ENCODE measurements at places on chromosomes 1 and 21.

DNA sequence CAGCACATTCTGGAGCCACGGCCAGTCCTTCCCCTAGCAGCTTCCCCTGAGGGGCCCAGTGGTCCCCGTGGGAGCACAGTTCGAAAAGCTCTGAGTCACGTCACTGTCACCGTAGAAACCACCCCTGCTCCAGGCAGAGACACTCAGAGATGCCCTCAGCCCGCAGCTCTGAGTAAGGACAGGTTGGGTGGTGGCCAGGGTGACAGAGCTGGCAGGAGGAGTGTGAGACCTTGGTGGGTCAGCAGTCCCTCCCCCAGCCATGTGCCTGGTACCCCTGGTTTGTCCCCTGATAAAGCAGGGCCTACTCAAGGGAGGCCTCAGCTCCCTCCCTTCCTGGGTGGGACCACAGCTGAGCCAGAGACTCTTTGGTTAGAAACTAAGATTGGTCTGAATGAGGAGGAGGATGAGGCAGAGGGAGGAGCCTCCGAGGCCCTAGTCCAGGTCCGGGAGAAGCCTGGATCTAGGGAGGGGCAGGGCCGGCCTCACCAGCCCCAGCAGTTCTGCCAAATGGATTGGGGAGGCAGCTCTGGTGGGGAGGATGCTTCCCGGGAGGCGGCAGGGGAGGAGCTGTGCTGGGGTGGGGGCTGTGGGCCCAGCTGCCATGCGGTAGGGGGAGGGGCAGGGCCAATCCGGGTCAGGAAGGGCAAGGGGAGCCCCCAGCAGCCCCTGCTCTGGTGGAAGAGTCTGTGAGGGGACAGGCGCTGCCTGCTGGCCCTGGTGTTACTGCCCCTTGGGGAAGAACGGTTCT, 55.2 kb downstream of the SLC9A1 start:
- DNase-seq, result no peak

GRCh38 chr1:55823541-55824250, 608.5 kb upstream of the USP24 start:
- DNase-seq, result no peak

DNA sequence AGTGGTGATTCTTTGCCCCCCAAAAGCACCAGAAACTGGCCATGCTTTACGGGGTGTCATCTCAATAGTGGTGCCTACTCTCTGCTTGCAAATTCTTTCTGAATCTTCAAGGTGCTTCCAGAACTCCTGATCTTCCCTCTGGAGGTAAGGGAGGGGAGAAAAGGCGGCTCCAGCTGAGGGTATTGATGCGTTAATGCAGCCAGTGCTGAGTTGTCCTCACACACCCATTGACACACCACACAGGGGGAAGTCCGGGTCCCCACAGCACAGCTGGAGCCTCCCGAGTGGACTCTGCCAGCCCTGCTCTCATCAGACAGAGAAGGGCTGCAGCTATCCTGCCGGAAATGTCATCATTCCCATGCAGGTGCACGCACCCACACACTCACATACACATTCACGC, 1.2 kb downstream of the VSIG8 start:
- no peak for DNase-seq

DNA sequence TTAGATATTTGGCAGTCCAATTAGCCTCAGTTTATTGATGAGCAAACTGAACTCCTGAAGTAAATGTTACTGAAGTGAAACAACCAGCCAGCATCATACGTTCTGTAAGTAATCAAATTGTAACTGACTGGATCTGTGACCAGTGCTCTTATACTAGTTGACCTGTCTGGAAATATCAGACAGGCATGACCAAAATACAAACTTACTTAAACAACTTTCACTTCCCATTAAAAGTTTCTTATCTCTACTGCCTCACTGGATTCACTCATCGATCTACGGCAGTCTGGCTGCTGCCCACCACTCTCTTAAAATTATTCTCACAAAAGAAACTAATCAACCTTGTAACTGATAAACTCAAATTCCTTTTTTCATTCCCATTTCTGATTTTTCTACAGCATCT, 56.4 kb downstream of the WDR3 start:
- DNase-seq, result no peak

- no peak for DNase-seq
Observed at GRCh38 chr1:117162816-117163215, 41.3 kb upstream of the TRIM45 start.

- DNase-seq, result no peak
Observed at GRCh38 chr1:44276901-44277300, 63.6 kb downstream of the DMAP1 start.

GRCh38 chr1:150159550-150159949, 9.8 kb downstream of the PLEKHO1 start:
- DNase-seq, result no peak

- peak; percentile 54 for DNase-seq
Observed at GRCh38 chr21:45404730-45405270, at the start of gene COL18A1. Gene COL18A1, plus strand, starts transcription at chr21:45405165. Its CDS starts 66 bp downstream, at chr21:45405231.

DNA sequence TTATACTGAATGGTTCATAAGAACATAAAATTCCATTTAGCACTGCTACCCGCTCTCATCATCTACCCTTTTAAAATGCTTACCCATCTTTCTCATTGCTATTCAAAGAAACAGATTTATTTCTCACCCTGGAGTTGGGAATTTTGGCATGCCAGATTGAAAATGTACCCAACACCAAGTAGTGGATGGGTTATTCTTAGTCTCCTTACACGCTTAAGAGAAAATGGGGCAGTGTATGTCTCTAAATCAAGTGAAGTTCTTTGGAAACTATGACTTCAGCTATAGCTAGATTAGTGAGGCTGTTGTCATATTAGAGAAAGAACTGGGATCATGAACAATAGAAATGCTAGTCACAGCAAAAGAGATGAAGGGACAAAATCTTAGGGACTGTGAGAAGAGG, 27.7 kb upstream of the ESRRG start:
- DNase-seq, result no peak

DNA sequence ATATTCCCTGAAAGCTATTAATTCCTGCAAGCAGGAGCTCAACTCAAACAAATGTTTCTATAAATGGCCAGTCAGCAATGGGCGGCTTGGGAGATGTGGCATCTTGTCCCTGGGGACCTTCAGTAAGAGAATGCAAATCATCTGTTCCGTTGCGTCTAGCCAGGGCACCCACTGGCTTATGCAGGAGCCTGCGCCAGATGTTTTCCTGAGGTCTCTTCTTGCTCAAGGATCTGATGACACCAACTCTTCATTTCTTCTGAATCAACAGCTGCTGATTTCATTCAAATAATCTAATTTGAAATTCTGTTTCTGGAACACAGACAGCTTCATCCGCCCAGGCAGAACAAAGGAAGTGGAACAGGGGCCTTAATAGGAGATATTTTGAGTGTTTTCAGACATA, 70.0 kb upstream of the AJAP1 start:
- no peak for DNase-seq

- DNase-seq, result no peak
Observed at GRCh38 chr1:48979940-48980339, 203.2 kb upstream of the BEND5 start.

DNA sequence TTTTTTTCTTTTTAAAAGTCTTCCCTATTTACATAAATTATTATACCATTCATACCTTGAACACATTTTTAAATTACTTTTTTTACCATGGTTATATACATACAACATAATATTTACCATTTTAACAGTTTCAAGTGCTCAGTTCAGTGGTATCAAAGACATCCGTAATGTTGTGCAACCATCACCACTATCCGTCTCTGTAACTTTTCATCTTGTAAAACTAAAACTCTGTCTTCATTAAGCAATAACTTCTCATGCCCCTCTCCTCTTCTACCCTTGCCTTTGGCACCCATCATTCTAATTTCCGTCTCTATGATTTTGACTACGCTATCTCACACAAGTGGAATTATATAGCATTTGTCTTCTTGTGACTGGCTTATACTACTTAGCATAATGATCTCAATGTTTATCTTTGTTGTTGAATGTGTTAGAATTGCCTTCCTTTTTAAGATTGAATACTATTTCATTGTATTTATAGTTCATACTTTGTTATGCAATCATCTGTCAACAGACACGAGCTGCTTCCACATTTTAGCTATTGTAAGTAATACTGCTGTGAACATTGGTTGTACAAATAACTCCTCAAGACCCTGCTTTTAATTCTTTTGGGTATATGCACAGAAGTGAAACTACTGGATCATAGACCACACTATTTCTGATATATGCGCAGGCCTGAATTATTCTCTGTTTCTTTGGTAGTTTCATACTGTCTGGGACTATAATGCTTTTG, 689.5 kb upstream of the NCAM2 start:
- no peak for DNase-seq

- no peak for DNase-seq
Observed at GRCh38 chr1:38507563-38507962, 352.0 kb downstream of the RRAGC start.

GRCh38 chr1:78420181-78420580, 70.6 kb upstream of the PTGFR start:
- DNase-seq, result no peak

GRCh38 chr1:18944810-18945209, 11.7 kb downstream of the IFFO2 start:
- no peak for DNase-seq

GRCh38 chr21:36929622-36930021, 36.8 kb downstream of the HLCS start:
- DNase-seq, result no peak

- DNase-seq, result no peak
Observed at GRCh38 chr1:211695135-211695816, 19.9 kb upstream of the NEK2 start.

DNA sequence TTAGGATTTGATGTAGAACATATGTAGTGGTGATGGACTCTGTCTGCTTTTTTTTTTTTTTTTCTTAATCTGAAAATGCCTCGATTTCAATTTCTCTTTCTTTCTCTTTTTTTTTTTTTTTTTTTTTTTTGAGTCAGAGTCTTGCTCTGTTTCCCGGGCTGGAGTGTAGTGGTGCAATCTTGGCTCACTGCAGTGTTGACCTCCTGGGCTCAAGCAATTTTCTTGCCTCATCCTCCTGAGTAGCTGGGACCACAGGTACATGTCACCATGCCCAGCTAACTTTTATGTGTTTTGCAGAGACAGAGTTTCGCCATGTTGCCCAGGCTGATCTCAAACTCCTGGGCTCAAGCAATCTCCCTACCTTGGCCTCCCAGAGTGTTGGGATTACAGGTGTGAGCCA, 17.4 kb downstream of the MAST2 start:
- no peak for DNase-seq

GRCh38 chr1:229585338-229585737, 26.8 kb upstream of the ABCB10 start:
- DNase-seq, result no peak

DNA sequence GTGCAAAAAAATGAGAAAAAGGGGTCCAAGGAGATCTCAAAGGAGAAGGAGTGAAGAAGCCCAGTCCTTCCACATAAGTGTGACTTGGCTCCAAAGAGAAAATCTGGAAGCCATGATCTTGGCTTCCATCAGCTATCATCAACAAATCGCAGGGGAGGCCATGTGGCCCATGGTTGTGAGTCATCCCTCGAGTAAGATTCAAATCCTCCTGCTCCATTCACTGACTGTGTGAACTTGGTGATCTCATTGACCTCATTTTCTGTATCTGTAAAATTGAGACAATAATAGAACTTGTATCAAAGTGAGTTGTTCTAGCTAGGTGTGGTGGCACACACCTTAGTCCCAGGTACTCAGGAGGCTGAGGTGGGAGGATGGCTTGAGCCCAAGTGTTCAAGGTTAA, 79.1 kb upstream of the OLIG2 start:
- DNase-seq, result no peak

DNA sequence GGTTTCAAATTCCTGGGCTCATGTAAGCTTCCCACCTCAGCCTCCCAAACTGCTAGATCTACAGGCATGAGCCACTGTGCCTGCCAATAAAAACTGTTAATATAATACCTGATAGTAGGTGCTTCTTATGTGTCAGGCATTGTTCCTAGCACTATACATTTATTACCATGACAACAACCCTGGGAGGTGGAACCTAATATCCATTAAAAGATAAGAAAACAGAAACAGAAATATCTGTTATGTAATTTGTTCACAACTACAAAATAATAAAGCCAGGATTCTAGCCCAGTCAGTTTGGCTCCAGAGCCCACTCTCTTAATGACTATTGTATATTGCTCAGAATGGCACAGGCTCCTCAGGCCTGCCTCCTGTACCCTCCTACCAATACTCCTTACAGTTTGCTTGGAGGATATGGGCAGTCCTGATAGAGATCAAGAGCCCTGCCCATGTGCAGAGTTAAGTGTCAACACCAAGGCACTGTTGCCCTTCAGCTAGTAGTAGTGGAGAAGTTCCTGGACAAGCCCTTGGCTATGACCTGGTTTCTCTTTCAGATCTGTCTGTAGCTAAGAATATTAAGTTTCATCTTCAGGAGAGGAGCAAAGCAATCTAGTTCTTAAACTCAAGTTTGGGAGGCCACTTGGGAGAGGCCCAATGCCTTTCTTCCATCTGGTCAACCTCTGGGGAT, 22.4 kb downstream of the RPL5 start:
- no peak for DNase-seq

- no peak for DNase-seq
Observed at GRCh38 chr21:42939582-42940413, 14.4 kb upstream of the ERVH48-1 start.

DNA sequence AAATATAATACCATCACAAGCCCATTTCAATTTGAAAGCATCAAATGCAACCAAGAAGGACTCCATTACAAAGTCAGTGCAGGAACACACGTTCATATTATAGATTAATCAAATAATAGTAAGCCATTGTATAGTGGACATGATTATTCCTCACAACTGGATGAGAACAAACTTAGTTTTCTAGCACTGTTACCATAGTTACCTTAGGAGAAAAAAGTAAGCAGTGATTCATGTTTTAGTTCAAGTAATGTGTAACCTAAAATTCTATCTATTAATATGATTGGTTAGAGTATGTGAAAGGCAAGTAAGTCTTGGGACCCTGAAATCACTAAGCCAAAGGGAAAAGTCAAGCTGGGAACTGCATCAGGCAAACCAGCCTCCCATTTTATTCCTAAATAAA, 15.2 kb downstream of the SSX2IP start:
- DNase-seq, result no peak

All from CD8-positive, alpha-beta T cell (primary cell).